ENCODE measurements at places on chromosomes 2 and 18.

- DNase-seq = no peak
Observed at GRCh38 chr2:127066942-127067341, 40.0 kb downstream of the BIN1 start.

DNA sequence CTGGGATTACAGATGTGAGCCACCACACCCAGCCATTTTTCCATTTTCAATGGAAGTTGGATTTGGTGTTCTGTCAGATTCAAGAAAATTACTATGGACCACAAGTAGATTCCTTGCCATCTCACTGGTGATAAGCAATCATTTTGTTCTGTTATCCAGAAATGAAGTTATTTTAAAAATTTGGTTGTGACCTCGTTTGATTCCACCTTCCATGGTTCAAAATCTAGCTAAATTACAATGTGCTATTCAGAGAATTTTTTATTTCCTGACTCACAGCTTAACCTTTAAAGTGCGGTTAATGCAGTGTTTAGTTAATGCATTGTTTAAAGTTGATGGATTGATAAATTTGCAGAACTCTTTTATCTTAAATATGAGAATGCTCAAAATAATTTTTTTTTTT lies 243.2 kb upstream of the BOD1L2 start:
- no peak for DNase-seq

- DNase-seq = no peak
Observed at GRCh38 chr2:184030989-184031388, 567.3 kb upstream of the ZNF804A start.

GRCh38 chr2:174135981-174136380 lies 112.4 kb downstream of the OLA1 start:
- no peak for DNase-seq

- no peak for DNase-seq
Observed at GRCh38 chr2:230723363-230723762, 10.7 kb downstream of the CAB39 start.

DNA sequence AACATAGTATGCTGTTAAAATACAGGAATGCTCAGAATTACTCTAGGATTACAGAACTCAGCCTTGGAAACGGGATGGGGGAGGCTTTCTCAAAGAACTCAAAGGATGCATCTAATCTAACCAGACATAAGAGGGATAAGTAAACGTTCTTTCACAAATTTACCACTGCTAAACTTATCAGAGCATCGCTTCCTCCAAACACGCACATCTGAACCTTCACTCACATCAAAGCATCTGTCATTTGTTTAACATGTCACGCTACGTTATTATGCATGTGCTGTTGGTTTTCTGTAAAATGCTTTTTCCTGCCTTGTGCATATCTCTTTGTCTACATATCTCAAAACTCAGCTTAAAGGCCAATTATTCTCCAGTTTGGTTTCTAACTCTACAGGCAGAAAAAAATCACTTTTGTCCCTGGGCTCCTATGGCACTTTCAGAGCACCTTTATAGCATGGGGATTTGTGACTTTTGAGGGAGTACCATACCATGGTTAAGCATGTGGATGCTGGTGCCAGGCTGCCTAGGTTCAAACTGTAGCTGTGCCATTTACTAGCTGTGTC lies 106.7 kb upstream of the FSHR start:
- no peak for DNase-seq

- DNase-seq = no peak
Observed at GRCh38 chr2:37934591-37935513, 9.8 kb downstream of the RMDN2 start.

- DNase-seq = no peak
Observed at GRCh38 chr2:191839918-191840804, 6.7 kb downstream of the CAVIN2 start.

DNA sequence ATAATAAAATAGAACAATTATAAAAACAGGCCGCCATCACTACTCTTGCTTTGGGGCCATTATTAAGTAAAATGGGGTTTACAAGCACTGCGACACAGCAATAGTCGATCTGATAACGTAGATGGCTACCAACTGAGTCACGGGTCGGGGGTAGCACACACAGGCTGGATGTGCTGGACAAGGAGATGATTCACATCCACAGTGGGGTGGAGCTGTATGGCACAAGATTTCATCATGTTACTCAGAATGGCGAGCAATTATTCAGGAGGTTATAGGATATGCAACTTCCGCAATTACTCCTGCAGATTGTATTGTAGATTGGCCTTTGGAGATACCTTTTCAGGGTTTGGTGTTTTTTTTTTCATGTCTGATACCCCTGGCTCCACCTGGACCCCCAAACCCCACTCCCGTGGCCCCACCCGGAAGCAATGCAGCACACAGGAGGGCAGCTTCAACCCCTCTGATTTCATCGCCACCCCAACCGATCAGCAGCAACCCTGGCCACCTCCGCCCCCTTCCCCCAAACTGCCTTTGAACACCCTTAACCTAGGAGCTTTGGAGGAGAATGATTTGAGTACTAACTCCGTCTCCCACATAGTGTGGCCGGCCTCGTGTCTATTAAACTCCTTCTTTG lies 21.4 kb upstream of the MLPH start:
- DNase-seq = no peak

GRCh38 chr2:109468893-109469292 lies 144.9 kb downstream of the SEPTIN10 start:
- DNase-seq = no peak

DNA sequence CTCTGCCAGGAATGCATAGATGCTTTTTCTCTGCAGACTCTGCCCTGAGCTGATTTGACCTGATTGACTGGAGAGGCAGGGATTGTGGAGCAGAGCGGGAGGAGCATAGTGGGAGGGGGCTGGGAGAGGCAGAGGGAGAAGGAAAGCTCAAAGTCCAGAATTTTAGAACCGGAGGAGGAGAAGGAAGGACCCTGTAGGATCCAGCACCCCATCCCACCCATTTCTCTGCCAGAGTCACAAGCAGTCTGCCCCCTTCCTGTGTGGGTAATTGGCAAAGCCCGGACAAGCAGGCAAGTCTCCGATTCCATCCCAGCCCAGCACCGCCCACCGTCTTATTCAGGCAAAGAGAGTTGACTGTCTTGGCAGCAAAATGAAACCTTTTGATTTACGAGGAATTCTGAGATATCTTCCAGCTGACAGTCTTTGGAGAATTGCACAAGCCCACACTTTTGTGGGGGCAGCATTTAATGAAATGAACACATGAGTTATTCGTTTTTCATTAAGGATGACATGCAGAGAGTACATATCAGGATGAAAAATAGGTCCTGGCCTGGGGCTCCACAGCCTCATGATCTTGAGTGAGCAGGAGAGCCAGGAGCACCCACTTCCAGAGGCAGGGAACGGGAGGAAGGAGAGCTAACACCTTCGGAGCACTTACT lies 103.1 kb downstream of the MCFD2 start:
- DNase-seq = no peak

GRCh38 chr2:135257383-135258090 lies 205.4 kb downstream of the RAB3GAP1 start:
- DNase-seq = no peak

DNA sequence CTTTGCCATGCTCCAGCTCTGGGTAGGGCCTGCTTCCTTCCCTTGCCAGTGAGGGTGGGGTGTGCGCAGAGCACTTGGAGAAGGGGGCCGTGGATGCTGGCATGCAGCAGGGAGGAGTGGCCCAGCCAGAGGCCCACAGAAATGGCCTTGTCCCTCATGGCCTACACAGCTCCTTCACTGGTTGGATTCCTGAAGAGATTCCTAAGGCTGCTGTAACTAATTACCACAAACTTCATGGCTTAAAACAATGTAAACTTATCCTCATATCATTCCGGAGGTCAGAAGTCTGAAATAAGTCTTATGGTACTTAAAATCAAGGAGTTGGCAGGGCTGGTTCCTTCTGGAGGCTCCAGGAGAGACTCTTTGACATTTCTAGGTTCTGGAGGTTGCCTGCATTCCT lies 195.2 kb downstream of the GLI2 start:
- no peak for DNase-seq

DNA sequence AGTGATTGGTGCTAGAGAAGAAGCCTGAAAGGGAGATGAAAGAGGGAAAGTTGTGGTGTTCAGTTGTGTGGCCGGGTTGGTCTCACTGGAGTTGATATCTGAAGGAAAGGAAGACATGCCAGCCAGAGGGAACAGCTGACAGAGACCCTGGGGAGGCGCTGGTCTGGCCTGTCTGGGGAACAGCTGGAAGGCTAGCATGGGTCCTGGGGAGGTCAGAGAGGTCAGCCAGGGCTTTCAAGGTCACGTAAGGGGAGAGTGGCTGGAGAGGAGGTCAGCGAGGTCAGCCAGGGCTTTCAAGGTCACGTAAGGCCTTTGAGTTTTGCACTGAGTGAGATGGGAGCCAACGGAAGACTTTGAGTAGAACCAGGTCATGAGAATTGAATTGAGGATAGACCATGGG lies 11.0 kb downstream of the DYSF start:
- DNase-seq = no peak

DNA sequence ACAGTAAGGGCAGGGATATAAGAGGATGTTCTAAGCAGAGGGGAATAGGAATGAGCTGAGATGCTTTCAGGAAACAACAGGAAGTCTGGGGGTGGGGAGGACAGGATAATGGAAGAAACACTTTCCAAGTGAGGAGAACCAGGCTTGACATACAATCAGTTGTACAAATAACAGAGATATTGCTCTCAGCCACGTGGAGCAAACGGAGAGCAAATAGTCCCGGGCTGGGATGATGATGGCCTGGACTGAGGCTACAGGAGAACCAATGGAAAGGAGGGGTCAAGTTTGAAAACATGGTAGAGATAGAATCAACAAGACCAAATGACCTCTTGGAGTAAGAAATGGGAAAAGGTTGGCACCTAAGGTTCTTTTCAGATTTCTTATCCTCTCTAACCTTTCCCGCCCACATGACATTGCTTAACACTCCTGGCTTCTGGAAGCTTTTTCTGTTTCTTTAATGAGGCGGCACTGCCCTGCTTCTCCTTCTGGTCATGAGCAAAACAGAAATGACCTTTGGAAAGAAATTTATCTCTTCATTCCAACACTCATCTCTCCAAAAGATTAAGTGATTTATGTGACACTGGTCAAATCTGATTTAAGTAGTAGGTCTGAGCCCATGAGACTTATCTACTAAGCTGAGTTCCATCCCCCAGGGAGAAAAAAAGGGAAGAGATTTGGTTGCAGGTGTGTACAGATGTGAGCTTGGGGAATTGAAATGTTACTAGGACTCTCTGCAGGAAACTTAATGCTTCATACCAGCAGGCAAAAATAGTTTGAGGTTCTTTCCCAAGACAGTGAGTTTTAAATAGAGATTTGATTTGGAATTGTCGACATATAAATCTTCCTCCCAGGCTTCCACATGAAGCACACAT lies 442.9 kb upstream of the HNRNPA3 start:
- no peak for DNase-seq

- DNase-seq = no peak
Observed at GRCh38 chr2:132623096-132623839, 46.7 kb downstream of the LYPD1 start.

GRCh38 chr2:232931636-232932035 lies 61.6 kb downstream of the SNORC start:
- DNase-seq = no peak

GRCh38 chr18:59094569-59094968 lies 45.1 kb upstream of the SEC11C start:
- DNase-seq = no peak

DNA sequence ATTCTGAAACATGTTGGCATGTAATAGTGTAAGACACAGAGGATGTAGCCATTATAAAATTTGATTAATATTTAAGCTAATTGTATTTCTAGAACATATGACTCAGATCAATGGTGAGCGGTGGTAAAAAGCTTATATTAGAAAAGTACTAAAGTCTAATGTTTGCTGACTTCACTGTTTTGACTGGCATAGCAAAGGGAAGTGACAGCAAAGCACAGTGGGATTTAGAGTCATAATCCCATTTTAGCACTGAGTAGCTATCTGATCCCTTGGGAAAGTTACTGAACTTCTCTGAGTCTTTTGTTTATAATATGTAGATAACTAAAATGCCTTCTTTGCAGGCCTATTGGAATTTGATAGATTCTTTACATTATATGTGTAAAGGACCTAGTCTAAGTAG lies 60.4 kb downstream of the KIAA1328 start:
- no peak for DNase-seq

- DNase-seq = no peak
Observed at GRCh38 chr2:108604196-108604595, 69.9 kb downstream of the LIMS1 start.

- DNase-seq = no peak
Observed at GRCh38 chr2:216862628-216863398, 2.9 kb upstream of the TNP1 start.

- peak; percentile 26 for DNase-seq
Observed at GRCh38 chr2:224778474-224778877, 62.3 kb upstream of the CCDC195 start.

DNA sequence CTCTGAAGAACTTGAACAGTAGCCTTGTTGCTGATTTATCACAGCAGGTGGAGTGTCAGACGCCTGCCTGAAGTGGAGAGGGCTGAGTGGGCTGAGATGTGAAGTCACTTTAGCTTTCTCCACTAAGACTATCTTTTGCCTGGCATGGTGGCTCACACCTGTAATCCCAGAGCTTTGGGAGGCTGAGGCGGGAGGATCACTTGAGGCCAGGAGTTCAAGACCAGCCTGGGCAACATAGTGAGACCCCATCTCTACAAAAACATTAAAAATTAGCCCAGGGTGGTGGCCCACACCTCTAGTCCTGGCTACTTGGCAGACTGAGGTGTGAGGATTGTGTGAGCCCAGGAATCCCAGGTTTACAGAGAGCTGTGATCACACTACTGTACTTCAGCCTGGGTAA lies 60.6 kb upstream of the TTC39C start:
- DNase-seq = no peak

GRCh38 chr2:30492619-30493018 lies 45.6 kb downstream of the LCLAT1 start:
- no peak for DNase-seq

Data from stimulated activated CD8-positive, alpha-beta memory T cell treated with anti-CD3 and anti-CD28 coated beads, Interleukin-7, amount 100 ng/mL, for 24 hours (primary cell).